ENCODE measurements at places on chromosomes 4 and X.

DNA sequence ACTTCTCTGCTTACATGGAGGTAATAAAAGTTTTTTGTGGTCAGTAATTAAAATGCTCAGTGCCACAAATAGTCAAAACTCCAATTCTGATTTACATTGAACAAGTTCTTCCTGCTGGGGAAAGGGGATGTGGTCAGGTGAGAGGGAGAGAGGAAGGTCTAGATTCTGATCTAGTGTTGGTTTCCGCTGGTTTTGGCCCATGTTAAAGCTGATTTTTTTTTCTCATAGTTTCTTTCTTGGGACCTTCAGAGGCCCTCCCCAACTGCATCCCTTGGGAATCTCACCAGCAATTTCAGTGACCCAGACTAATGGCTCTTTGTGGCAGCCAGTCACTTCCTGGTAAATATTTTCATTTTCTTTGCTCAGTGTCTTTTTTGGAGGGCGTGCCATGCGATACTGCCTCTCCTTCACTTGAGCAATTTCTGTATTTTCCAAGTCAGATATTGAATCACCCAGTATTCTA, 332.7 kb downstream of the RAPGEF2 start:
- no peak for DNase-seq

DNA sequence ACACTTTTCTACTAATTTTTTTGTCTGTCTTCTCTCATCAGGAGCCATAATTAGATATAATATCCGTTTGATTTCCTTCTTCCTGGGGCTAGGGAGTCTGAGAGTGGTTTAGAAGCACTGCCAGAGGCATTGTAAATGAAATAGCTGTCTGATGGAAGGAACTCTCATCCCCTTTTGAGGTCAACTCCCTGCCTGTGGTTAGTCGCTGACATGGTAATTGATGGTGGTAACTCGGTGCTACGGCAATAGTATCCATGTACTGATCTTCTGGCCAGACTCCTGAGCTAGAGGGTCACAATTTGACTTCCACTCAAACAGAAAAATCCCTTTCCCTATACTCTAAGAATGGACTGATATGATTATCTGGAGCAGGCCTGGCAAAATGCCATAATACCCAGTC, 108.1 kb upstream of the TRPC5 start:
- no peak for DNase-seq

GRCh38 chr4:177371461-177371860, 61.8 kb downstream of the NEIL3 start:
- no peak for DNase-seq

GRCh38 chrX:77814210-77814609, 28.2 kb upstream of the ATRX start:
- DNase-seq = no peak

DNA sequence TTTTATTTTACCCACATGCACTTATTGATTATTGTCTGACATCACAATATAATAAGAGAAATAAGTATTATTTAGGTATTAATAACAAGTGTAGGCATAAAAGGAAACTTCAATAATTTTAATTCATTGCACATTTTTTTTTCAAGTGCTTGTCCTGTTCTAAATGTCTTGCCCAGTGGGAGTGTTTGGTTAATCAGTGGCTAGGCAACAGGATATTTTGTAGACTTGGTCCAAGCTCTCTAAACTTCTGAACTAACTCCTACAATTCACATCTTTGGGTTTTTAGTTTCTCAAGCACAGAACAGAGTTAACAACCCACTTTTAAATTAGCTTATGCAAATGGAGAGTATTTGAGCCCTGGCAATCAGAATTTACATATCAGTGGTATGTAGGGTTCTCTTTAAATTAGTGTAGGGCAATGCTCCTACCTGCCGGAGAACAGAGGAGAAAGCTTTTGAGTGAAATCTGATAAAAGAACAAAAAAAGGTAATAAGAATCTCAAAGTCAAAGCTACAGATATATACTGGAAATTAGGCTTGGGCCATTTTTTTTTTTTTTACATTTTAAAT, 353.5 kb downstream of the ADGRL3 start:
- DNase-seq = no peak

GRCh38 chr4:79620617-79621016, 212.6 kb upstream of the GK2 start:
- no peak for DNase-seq

DNA sequence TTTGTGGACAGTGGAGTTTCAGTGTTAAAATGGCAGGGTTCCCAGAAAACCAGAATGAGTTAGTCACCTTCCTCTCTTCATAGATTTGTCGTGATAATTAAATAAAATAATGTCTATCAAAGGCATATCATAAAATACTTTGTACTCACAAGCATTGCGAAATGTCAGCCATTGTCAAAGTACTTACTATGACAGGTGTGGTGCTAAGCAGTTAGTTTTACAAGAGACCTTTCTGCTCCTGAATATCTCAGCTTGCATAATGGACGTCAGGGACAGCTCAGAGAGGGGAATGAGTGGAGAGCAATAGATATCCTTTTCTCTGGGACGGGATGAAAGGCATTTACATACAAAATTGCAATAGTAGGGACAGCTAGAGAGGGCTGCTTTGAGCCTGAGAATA, 560.9 kb downstream of the KCNIP4 start:
- DNase-seq = no peak

- DNase-seq = no peak
Observed at GRCh38 chr4:947491-947971, 15.3 kb downstream of the TMEM175 start.
